Stimulated activated CD8-positive, alpha-beta memory T cell treated with anti-CD3 and anti-CD28 coated beads, Interleukin-2, amount 100 ng/mL, for 48 hours (primary cell): ENCODE measurements at places on chromosomes 2 and 18.

DNA sequence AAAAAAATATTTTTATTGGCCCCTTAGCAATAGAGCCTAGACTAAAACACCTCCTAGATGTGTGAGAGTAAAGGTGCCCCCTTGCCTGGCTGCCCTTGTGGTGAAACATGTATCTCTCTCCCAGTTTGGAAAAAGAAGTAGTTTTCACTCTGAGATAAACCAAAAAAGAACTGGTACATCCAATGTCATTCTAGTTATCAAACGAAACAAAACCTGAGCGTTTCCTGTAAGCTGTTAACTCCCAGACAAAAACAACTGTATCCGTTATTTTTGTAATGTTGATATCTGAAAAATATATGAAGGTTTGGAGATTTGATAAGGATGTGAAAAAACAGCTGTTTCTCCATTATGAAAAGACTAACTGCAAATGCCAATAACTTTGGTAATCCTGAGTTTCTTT, 24.3 kb downstream of the HEATR5B start:
- no peak for DNase-seq

DNA sequence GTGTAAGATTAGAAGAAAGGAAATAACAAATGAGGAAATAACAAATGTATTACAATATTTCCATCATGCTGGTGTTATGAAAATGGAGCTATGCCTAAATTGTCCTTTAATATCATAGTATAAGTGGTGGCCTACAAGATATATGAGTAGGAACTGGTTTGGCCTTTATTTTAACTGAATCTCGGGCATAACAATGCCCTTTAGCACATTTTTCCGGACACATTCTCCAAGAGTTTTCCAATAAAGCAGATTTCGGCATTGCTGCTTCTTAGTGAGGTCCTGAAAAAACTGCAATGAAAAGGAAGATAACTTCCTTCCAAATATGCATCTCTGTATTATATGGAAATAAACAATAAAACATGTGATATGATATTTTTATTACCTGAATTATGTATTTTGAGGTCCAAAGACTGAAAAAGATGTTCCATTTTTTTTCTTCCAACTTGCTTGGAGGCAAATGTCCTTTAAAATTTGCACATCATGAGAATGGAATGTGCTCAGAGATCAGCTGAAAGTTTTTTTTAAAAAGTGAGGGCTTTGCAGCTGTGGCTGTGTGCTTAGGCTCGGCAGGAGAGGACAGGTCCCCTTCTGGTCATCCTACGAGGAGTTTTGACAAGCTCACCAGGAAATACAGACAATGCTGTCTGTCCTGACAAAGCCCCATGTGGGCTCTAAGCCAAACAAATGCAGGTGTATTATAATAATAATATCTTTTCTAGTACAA, 132.3 kb upstream of the RND3 start:
- DNase-seq, result no peak

GRCh38 chr2:172478353-172478752, 51.0 kb downstream of the ITGA6 start:
- DNase-seq, result no peak

- no peak for DNase-seq
These were observed 103.1 kb upstream of the MAPRE2 start for GRCh38 chr18:34938090-34938489.

DNA sequence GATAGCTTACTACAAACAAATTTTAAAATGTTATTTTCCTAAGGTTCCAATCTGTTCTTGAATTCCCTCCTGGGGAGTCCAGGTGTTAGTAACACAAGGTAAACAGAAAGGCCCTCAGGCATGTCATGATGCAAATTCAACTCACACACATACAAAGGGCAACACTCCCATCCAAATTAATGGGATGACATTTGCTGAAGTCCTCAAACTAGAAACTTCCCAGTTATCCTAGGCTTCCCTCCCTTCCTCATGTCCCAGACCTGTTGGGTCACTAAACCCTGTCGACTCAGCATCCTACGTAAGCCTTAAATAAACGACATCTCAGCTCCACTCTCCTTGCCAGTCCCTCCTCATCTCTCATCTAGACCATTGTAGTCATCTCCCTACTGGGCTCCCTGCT, 85.1 kb downstream of the GREB1L start:
- DNase-seq, result no peak

- DNase-seq, result no peak
These were observed 2.9 kb downstream of the MEX3C start for GRCh38 chr18:51194604-51195003.

DNA sequence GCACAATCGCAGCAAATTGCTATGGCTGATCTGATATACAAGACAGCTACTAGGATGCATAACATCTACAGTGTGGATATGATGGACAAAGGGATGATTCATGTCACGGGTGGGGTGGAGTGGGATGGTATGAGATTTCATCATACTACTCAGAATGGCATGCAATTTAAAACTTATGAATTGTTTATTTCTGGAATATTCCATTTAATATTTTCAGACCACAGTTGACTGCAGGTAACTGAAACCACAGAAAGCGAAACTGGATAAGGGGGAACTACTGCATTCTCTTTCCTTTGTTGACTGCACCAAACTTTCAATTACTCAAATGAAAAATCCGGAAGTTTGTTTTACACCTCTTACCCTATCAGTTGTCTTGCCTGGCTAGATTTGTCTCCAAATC, 94.4 kb upstream of the NEUROD1 start:
- no peak for DNase-seq

DNA sequence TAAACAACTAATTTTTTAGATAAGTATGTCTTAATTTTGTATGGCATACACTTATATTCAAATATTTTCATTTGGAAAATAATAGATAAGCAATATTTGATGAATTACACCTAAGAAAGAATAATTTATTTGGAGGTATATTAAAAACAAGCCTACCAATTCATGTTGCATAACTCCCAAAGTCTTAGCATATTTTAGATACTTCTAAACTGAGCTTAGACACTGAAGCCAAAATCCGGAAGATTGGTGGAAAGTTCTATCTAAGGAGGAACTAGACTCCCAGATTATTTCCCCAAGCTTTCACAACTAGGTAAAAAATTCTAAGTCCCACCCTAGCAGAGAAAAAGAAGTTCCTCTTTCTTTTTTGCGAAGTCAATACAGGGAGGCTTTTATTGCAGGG, 221.0 kb upstream of the MMADHC start:
- no peak for DNase-seq

DNA sequence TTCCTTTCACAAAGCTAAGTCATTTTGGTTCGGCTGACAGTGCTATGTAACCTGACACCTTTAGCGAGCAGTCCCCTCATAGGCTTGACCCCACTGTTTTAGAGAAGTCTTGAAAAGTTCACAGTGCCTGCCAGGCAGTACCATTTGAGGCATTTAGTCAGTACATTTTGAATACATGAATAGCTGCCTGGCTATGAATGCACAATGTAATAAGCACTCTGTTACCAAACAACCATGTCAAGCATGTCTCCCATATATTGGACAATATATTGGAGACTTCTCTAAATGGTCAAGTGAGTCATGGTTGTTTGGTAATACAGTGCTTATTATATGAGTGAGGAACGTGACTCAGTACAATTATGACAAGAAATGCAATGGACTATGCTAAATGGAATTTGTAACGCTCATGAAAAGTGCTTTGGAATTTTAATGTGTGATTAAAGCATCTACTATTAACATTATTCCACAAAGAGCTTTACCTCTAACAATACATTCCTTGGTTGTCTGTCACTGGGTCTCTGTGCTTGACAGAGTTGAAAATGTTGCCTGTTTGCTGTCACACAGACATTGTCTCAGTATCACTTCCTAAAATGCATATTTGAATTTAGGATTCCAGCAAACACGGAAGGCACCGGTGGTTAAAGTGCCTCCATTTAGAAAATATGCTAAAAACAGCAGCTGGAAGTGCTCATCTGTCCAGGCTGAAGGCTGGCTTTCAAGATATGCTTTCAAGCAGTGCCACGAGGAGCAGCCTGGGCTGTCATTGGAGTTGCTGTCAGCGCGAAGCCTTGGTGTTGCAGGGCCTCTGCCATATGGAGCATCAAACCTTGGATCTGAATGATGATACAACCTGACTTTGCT, 458.6 kb downstream of the FBXO15 start:
- no peak for DNase-seq

GRCh38 chr2:61995515-61995914, 90.0 kb downstream of the COMMD1 start:
- no peak for DNase-seq

GRCh38 chr2:118014492-118014824, 588 bp upstream of the CCDC93 start:
- DNase-seq, result no peak

- DNase-seq, result no peak
These were observed 22.5 kb downstream of the FAM210A start for GRCh38 chr18:13703899-13704298.

GRCh38 chr2:222391743-222392285, 32.5 kb upstream of the SGPP2 start:
- no peak for DNase-seq

- no peak for DNase-seq
These were observed 236.8 kb downstream of the SETBP1 start for GRCh38 chr18:44917216-44918141.

- no peak for DNase-seq
These were observed 308.3 kb downstream of the TSN start for GRCh38 chr2:122063716-122064115.

DNA sequence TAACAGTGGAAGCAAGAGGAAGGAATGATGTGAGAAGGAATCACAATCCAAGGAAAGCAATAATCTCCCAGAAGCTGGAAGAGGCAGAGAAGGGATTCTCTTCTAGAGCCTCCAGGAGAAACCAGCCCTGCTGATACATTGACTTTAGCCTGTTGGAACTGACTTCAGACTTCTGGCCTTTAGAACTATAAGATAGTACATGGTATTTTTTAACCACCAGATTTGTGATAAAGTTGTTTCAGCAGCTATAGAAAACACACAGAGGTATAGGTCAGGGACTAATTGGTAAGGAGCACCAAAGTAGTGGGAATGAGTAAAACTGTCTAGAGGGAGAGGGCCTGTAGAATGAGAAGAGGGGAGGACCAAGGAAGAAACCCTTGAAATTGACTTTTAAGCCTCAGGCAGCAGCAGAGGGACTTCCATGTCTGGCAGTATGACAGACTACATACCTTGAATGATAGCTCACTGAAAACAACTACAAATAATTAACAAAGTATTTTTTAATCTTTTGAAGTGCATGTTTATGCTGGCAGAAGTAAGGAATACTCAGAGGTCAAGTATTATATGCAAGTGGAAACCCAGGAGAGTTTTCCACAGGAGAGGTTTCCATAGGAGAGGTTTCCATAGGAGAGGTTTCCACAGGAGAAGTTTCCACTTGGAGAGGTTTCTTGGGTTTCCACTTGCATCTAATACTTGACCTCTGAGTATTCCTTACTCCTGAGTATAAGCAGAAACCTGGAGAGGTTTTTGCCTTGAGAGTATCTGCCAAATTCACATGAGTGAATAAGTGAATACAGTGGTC, 33.8 kb upstream of the TMEM17 start:
- DNase-seq, result no peak

DNA sequence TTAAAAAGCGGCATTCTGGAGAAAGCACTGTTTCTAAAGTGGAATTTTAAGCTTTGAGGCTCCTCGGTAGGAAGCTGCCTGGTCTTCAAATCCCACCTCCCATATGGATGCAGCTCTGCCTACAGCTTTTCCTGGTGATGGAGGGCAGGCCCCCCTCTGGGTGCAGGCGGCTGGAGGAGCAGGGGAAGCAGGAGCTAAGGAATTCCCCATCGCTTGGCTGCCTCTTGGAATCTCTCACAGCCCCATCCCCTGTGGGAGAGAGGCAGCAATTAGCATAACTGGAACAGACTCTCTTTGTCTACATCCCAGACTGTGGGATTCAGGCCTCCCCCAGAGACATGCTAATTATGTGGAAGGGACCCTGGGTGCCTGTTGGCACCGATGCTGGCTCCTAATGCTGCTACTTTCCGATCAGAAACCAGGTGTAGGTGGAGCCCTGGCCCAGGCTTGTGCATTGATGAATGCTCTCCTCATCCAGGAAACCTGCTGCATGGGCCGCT, 51.3 kb downstream of the LIPG start:
- no peak for DNase-seq

GRCh38 chr18:39862341-39862740, 2092.7 kb upstream of the PIK3C3 start:
- DNase-seq, result no peak

DNA sequence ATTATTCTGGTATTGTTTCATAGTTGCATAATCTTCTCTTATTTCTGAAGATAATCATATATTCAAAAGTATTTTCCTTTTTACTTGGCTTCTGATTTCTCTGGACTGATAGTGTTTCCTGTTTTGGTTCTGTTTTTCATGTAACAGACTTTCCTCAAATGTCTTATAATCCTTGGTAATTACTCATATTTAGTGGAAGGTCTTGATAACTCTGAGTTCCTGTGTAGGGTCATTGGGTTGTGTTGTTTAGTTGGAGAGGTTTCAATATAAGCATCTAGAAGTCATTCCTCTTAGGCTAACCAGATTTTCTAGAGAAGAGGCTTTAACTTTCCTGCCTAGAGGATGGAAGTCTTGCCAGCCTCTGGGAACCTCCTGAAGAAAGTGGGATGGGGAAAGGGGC, 23.8 kb downstream of the MFSD6 start:
- DNase-seq, result no peak

GRCh38 chr2:71446505-71446904, 6.9 kb upstream of the DYSF start:
- DNase-seq, result no peak

GRCh38 chr18:10131460-10132395, 217.9 kb downstream of the VAPA start:
- no peak for DNase-seq

DNA sequence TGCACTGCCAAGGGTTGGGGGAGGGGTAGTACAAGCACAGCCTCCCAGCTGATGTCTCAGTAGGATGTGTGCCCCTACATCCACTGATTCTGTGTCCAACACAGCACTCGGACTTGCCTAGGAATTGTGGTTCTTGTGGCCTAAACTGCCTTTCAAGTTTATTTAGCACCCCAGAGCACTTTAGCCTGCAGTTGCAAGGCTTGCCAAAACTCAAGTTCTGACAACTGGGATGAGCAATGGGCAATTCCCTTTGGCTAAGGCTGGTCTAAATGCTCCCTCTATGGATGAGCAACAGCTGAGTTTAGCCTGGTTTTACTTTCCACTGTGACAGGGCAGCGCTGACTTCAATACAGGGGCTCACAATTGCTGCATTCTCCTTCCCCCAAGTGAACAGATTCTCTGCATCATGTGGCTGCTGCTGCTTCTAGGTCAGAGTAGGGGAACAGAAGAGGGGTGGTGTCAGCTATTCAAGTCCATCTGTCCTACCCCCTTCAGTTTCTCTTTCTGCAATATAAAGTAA, 471.5 kb downstream of the PIK3C3 start:
- DNase-seq, result no peak

GRCh38 chr18:38256366-38256765, 690.8 kb upstream of the CELF4 start:
- DNase-seq, result no peak

GRCh38 chr2:181165199-181165868, 184.9 kb downstream of the UBE2E3 start:
- DNase-seq, result no peak

DNA sequence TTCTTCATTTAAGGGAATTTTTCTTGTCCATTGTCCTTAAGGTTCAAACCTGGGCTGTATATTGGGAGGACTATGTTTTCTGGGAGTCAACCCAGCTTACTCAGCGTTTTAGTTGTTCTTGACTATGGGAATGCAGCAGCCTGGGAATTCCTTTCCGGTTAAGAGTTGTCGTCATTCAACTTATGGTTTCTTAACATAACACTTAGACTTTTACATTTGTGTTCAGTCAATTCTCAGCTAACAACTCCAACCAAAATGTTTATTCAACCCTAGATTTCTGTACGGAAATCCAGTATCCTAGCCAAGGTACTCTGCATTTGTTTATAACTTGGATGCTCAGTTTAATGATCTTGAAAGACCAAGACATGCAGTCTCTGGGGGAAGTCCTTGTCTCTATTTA, 960.9 kb downstream of the CBLN2 start:
- DNase-seq, result no peak
